ENCODE measurements at places on chromosomes 4 and X.

DNA sequence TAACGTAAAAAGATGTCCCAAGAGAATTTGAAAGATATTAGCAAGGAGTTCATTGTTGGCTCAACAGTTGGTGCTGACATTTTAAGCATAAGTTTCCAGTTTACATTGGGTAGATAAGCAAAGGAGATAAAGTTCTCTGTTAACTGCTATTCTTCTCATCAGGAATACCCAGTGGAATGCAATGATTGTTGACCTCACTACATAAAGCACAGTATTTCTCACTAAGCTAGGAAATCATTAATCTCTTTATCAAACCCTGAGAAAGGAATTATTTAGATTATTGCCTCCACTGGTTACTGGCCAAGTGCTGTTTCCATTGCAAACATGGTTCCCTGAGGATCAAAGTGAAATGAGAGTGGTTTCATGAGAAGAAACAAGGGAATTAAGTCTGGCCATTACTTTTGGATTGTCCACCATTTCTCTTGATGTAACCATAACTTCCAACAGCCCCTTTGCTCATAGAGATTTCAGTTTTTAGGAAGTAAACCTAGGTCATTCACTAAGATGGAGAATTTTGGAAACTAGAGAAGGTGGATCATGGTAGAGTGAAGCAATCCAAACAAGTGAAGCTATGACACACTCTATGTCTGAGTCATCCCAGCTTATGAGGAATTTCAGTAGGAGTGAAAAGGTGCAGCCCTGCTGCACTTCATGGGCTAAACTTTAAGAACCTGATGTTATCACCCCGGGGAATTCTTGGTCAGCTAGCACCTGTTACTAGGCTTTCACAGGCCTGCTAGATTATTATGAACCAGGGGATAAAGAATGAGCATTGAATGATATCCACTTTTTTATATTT is 163.4 kb downstream of the AREG start:
- peak; percentile 41 for DNase-seq

GRCh38 chr4:182085051-182085480 is 158.1 kb upstream of the TENM3 start:
- no peak for DNase-seq

DNA sequence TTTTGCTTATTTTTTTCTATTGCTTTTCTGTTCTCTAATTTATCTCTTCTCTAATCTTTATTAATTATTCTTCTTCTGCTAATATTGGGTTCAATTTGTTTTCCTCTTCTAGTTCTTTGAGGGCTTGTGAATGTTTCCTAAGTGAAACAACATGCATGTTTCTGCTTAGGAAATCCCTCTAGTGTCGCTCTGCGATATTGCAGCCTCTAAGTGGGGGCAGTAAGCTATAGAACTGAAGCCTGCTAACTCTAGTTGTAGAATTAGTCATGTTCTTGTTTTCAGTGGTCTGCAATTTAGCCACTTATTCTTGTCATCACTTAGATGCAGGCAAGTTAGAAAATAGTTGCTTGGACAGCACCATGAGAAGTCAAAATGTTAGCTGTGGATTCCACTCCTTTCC is 222.6 kb downstream of the SPIN4 start:
- peak; percentile 36 for DNase-seq

DNA sequence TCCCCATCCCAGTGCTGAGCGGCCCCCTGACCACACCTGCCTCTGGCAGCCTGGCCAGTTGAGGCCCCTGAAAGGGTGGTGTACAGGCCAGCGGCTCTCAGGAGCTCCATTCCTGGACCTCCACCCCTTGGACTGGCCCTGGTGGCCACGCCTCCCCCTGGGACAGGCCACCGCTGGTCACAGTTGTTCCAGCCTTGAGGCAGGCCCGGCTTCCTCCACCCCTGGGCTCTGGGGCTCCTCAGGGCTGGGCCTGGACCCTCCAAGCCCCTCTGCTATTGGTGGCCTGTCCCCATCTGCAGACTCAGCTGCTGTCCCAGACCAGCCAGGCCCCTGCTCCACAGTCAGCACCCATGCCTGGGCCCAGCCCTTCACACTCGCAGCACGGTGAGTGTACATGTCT is 93.2 kb upstream of the NKX1-1 start:
- no peak for DNase-seq

All from A549 (cell line).